ENCODE measurements at places on chromosomes 3 and 15. TPM values are rescaled to one million over a fixed set of nuclear protein-coding genes. Genes with fewer than 3 reads are reported as not detected.

DNA sequence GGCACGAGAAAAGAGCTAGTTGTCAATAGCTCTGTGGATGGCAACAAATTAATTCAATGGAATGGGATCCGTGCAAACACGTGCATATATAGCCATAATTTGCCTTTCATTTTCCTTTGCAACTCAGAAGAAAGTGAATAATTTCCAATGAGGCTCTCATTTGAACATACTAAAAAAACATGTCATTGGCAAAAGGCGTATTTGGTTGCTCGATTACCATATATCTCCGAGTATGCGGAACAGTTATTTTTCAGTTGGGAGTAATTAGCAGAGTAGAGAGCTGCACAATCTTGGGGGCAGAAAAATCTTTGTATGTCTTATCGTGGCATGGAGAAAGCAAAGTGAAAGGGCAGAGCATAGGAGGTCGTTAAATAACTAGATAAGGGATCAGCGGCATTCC lies 257.4 kb downstream of the SV2B start:
- no peak for DNase-seq

DNA sequence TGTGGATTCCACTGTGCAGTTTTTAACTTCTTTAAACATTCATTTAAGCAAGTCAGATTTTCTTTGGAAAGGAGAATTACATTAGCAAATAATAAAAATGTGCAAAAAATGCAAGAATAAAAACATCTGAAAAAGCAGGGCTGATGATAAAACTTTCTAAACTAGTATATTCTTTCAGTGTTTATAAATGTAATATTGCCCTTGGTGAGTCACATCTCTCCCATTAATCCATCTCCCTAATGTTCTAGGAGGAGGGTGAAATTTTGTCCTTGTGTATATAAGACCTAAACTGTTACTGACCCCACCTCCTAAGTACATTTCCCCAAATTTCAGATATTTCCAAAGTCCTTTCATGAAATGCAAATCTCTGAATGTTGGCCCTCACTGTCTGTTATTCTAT lies 28.5 kb upstream of the DCUN1D1 start:
- no peak for DNase-seq

DNA sequence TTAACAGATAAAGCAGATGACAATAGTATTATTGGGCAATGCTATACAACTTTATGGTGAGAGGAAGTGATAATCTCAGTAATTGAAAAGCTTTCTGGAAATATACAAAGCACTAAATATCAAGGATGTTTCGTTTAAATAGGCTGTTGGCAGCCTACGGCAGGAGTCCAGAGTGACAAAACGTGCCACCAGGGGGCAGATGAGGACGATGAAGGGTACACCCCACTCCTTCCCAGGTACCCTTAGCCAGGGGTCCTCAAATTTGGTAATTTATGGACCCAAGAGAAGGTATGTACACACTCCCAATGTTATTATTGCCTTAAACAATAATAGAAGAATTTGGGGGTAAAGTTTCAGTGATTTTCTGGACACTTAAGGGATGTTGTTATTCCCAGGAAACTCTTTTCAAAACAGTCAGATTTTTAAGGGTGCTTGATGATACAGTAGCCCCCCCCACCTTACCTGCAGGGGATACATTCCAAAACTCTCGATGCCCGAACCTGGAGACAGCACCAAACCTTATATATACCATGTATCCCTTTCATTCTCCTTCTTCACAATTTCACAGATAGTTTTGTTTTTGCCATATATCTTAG lies 1.4 kb upstream of the MAGEL2 start:
- DNase-seq: peak; percentile 10

DNA sequence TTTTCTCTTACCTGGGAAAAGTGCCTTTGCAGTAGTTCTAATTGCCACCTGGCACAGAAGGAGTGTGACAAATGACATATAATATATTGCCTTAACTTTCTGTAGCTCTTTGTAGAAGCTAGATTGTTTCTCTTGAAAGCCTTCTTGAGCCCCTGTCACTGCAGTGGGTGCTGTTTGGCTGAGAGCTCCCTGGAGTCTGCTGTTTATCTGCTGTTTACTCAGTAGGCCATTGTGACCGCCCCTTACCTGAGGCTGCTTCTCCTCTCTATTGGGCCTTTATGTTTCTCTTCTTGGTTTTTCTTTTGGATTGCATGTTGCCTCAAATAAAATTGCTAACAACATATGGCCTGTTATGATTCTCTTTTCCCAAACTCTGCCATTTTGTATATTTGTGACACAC lies 16.7 kb downstream of the MAP2K5 start:
- DNase-seq: no peak

- no peak for DNase-seq
Measured at GRCh38 chr15:83166218-83166617, 41.4 kb downstream of the HDGFL3 start.

DNA sequence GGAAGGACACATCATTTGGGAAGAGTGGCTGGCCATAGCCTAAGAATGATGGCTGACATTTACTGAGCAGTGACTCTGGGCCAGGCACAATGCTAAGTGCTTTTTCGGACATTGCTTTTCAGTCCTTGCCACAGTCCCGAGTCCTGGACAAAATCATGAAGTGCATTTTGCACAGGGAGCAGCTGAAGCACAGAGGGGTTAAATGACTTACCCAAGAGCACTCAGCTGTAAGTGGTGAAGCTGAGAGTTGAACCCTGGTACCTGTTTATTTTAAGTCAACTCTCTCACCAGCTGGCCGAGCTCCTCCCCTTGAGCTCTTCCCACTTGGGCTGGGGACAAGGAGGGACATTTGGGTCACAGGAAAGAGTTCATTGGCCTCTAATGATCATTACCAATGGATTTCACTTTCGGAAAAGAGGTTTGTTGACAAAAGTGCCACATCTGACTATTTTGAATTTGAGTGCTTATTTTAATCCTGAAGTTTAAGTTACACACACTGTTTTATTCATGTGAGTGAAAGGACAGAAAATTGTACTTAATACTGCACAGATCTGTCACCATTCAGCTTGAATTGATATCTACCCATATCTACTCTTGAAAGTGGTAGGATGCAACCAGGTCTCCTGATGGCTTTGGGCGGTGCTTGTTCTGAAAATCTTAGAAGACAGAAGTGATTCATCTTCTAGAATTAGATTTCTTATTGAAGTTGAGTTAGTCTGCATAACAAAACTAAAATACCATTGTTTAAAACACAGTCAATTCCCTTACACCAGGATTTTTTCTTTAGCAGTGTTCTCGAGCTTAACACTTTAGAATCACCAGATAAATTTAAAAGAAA lies 368.7 kb upstream of the PROK2 start:
- DNase-seq: no peak

DNA sequence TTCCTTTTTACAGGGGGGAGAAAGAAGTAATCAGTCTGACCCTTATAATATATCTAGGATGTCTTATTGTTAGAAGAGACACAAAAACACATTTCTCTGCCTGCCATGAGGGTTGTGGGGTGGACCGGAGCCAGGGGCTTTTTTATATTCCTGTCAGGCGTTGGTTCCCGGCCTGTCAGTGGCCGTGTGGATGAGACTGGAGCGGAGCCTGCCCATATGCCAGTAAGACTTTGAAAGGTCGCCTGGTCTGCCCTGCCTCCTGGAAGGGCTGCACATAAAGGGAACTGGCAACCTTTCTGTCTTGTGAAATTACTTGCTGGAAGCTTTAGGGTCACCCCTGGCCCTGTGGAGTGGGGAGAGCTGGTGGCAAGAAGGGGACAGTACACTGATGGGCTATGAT lies 34.7 kb downstream of the MAP3K13 start:
- no peak for DNase-seq

GRCh38 chr3:37703626-37704025 lies 158.1 kb upstream of the CTDSPL start:
- DNase-seq: no peak

DNA sequence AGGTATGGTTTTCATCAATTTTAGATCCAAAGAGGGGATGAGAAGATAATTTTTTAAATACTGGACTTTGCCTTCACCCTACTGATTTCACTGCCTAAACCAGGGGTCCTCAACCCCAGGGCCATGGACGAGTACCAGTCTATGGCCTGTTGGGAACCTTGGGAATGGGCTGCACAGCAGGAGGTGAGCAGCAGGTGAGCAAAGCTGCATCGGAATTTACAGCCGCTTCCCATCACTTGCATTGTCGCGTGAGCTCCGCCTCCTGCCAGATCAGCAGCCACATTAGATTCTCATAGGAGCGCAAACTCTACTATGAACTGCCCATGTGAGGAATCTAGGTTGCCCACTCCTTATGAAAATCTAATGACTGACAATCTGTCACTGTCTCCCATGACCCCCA lies 76.3 kb upstream of the TTBK2 start:
- DNase-seq: no peak

GRCh38 chr15:83225449-83225848 lies 17.8 kb upstream of the HDGFL3 start:
- DNase-seq: no peak

- DNase-seq: no peak
Measured at GRCh38 chr3:193764959-193765358, 172.0 kb downstream of the OPA1 start.

DNA sequence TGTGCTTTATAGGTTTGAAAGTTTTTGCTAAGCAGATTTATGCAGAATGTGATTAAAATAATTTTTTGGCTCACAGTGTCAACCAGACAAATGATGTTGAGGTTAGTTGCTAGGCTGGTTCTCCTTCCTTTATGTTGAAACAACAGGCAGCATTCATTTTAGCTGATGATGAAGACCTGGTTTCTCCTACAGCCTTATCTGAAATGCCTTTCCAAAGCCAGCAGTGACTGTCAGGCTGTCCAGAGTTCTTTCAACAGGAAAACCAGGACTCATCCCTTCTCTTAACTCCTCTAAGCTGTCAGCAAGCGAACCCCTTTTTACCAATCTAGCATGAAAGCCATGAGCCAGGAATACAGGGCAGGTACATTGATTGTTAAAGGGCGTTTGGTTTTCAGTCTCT lies 84.1 kb downstream of the ZNF609 start:
- no peak for DNase-seq

- no peak for DNase-seq
Measured at GRCh38 chr3:126679831-126680666, 24.0 kb upstream of the CHCHD6 start.

DNA sequence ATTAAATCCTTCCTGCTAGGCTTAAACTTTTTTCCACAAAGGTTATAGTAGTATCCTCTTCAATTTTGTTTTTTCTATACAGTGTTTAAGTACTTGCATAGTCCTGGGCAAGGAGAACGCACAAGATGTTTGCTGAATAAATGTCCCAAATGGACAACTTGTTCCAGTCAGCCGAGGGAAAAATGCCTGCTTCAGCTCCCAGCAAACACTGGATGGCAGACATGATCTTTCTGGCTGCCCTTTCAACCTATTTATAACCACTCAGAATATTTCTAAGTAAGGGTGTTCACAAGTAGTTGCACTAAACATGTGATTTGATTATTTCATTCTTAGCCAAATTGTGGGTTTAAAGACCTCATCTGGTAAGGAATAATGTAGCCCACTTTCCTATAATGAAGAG lies 29.8 kb downstream of the GNB4 start:
- DNase-seq: no peak

- no peak for DNase-seq
Measured at GRCh38 chr3:97479740-97480139, 284.8 kb upstream of the ARL6 start.

DNA sequence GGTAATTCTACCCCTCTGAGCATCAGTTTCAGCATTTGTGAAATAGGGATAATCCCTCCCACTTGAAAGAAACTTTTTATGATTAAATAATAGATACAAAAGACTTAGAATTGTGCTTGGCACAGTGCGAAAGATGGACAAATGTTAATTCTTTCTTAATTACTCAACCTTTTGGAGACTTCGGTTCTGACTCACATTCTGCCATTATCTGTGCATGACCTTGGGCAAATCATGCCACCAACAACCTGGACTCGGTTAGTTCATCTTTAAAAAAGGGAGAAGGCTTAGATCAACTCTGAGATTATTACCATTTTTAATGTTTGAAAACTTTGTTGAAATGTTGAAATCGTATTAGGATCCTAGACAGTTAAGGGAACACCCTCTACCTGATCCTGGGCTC lies 40.6 kb upstream of the POLR2M start:
- no peak for DNase-seq

- DNase-seq: no peak
Measured at GRCh38 chr3:47849699-47850563, 47.0 kb downstream of the DHX30 start.

GRCh38 chr3:17355591-17355990 lies 386.8 kb downstream of the TBC1D5 start:
- no peak for DNase-seq

GRCh38 chr3:126415661-126416591 lies 21.2 kb downstream of the CFAP100 start:
- no peak for DNase-seq

Gene ATP2B2
- total RNA-seq: not detected

Gene APOD
- total RNA-seq: not detected

Gene GMNC
- not detected for total RNA-seq

Gene LEKR1
- total RNA-seq: 0.54 TPM

Gene PYGO1
- not detected for total RNA-seq

Gene ST8SIA2
- not detected for total RNA-seq

Gene SI
- total RNA-seq: not detected
